Articular chondrocyte of knee joint (primary cell): ENCODE measurements at places on chromosomes 1 and 21. TPM values are rescaled to one million over a fixed set of nuclear protein-coding genes. Genes with fewer than 3 reads are reported as not detected.

Gene FAM151A
- total RNA-seq = not detected in 2 replicates

Gene ENAH
- 710 and 1,043 TPM in 2 replicates for total RNA-seq

Gene ITLN2
- not detected in 2 replicates for total RNA-seq

Gene GPN2
- total RNA-seq = 8.2 and 9.9 TPM in 2 replicates

Gene KCNH1
- 37.0 and 46.4 TPM in 2 replicates for total RNA-seq

Gene GJA5
- not detected in 2 replicates for total RNA-seq

Gene CYP4A22
- total RNA-seq = not detected in 2 replicates

Gene DMRTA2
- not detected in 2 replicates for total RNA-seq

Gene IFNAR1
- total RNA-seq = 35.4 and 38.8 TPM in 2 replicates

Gene GPR52
- total RNA-seq = 3.3 and 4.1 TPM in 2 replicates

Gene NLRP3
- total RNA-seq = under 0.01 and 0.13 TPM in 2 replicates

Gene ALX3
- 0.22 TPM in 1 of 2 replicates, not detected in the other for total RNA-seq

Gene TTLL7
- total RNA-seq = 9.4 and 13.9 TPM in 2 replicates

Gene CLDN17
- total RNA-seq = not detected in 2 replicates

Gene PDZK1
- total RNA-seq = 0.39 and 1.5 TPM in 2 replicates

Gene PLPPR4
- 0.39 and 0.54 TPM in 2 replicates for total RNA-seq

Gene TCHHL1
- total RNA-seq = not detected in 2 replicates

Gene C1QC
- not detected in 2 replicates for total RNA-seq

Gene DCDC2B
- total RNA-seq = not detected in 2 replicates

Gene MRPS14
- 21.7 and 23.0 TPM in 2 replicates for total RNA-seq

Gene NUDT4B
- 34.6 and 46.0 TPM in 2 replicates for total RNA-seq

Gene AMIGO1
- total RNA-seq = 2.1 and 2.5 TPM in 2 replicates

Gene NBPF6
- not detected in 2 replicates for total RNA-seq

Gene GRHL3
- total RNA-seq = 0.11 and 0.26 TPM in 2 replicates

Gene FAM78B
- 0.26 and 0.32 TPM in 2 replicates for total RNA-seq

Gene PRAMEF7
- not detected in 2 replicates for total RNA-seq

Gene TNNI3K
- total RNA-seq = 0.91 and 1.6 TPM in 2 replicates

Gene ZNF648
- total RNA-seq = 0.22 and 0.26 TPM in 2 replicates

Gene ANXA9
- total RNA-seq = 0.22 and 0.39 TPM in 2 replicates

Gene CFHR1
- total RNA-seq = 1.0 and 1.5 TPM in 2 replicates

Gene TRIM58
- 0.43 and 0.65 TPM in 2 replicates for total RNA-seq

Gene NUF2
- 7.6 and 9.5 TPM in 2 replicates for total RNA-seq

Gene VHLL
- total RNA-seq = 0.22 TPM in 1 of 2 replicates, not detected in the other

Gene GCSAML
- not detected in 2 replicates for total RNA-seq

Gene TRIM46
- 2.0 and 3.5 TPM in 2 replicates for total RNA-seq

Gene S100A1
- 1.7 and 3.5 TPM in 2 replicates for total RNA-seq

Gene LRP8
- 13.7 and 15.7 TPM in 2 replicates for total RNA-seq

Gene LRRC42
- total RNA-seq = 27.3 and 33.7 TPM in 2 replicates

Gene PLEKHN1
- total RNA-seq = 0.76 and 0.91 TPM in 2 replicates

Gene CASZ1
- 0.43 and 1.7 TPM in 2 replicates for total RNA-seq

Gene PLA2G2D
- not detected in 2 replicates for total RNA-seq

Gene SLAMF8
- total RNA-seq = 0.11 TPM in 1 of 2 replicates, not detected in the other

Gene TCEA3
- 45.6 and 71.5 TPM in 2 replicates for total RNA-seq

Gene FCRL2
- not detected in 2 replicates for total RNA-seq

Gene SPRR2B
- not detected in 2 replicates for total RNA-seq

Gene HOOK1
- under 0.01 TPM in 2 replicates for total RNA-seq

Gene INKA2
- 0.65 and 1.5 TPM in 2 replicates for total RNA-seq

Gene PTPN22
- 5.5 and 8.6 TPM in 2 replicates for total RNA-seq

Gene GNG4
- total RNA-seq = 0.11 TPM in 1 of 2 replicates, not detected in the other

Gene ZBTB17
- 16.6 and 19.3 TPM in 2 replicates for total RNA-seq

Gene RGS8
- 0.78 and 1.5 TPM in 2 replicates for total RNA-seq

Gene SLC1A7
- under 0.01 and 0.11 TPM in 2 replicates for total RNA-seq

Gene NR5A2
- total RNA-seq = 0.11 and 0.13 TPM in 2 replicates

Gene PDC
- not detected in 2 replicates for total RNA-seq

Gene LRRC71
- total RNA-seq = not detected in 2 replicates

Gene SELENOF
- total RNA-seq = 270 and 298 TPM in 2 replicates

Gene PM20D1
- total RNA-seq = 0.11 TPM in 1 of 2 replicates, not detected in the other

Gene RGS13
- not detected in 2 replicates for total RNA-seq

Gene BARHL2
- not detected in 2 replicates for total RNA-seq

Gene DENND2C
- 10.2 and 12.4 TPM in 2 replicates for total RNA-seq
